ENCODE measurements at places on chromosomes 3 and 15.

- DNase-seq: no peak
These were observed 34.7 kb downstream of the HMCES start for GRCh38 chr3:129313415-129313664.

- no peak for DNase-seq
These were observed 52.5 kb upstream of the C15orf61 start for GRCh38 chr15:67468416-67468815.

DNA sequence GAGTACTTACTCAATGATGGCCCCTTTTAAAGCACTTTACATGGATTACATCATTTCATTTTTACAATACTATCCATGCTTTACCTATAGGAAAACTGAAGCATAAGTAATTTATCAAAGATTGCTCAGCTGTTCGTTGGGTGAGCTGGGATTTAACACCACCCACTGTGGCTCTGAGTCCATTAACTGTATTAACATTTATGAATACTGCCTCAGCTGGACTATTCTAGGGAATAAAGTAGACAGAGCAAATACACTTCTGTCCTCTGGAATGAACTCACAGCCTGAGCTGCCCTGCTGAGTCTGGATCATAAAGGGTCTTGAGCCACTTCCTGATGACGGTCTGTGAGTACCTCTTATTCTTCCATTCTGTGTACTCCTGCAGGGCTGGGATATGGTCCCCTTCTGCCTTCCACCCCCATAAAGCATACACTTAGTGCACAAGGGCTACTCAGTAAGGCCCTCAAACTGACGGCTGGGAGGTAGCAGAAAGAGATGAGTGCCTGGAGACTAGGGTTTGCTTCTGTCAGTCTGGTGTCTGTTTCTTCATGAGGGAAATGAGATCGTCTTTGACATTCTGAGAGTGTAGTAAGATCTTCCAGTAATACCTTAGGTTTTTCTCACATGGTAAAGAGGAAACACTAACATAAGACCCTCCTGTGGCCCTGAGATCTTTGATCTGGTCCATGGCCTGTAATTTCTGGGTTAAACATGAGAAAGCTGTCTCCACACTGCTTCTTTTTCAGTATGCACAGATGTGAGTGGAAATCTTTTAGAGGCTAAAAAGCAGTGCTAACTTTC, 12.6 kb upstream of the ST6GAL1 start:
- DNase-seq: no peak

- DNase-seq: no peak
These were observed 1346.1 kb downstream of the OTOL1 start for GRCh38 chr3:162842549-162843216.

GRCh38 chr3:14274999-14275961, 96.7 kb downstream of the LSM3 start:
- DNase-seq: no peak

DNA sequence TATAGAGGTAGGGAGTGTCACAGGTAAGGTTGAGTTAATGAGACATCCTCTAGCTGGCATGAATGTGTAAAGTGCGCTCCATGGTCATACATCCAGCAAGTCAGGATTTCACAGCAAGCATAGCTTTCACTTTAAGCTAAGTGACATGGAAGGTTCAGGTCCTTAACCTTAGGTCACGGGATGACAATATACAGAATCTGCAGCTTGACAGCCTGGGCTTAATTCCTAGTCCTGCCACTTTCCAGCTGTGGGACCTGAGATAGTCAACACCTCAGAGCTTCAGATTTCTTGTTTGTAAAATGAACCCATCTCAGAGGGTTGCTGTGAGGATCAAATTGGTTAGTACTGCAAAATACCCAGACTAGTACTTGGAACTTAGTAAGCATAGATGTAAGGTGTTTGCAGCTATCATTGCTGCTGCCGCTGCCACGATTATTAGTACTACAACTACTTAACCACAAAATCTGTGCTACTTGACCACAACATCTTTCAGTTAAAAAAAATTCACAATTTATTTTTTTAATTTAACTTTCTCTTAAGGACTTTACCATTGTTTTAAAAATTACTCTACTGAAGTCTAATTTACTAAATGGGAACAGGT, 890.1 kb upstream of the CFAP20DC start:
- no peak for DNase-seq

GRCh38 chr3:178841011-178841410, 230.6 kb downstream of the ZMAT3 start:
- no peak for DNase-seq

DNA sequence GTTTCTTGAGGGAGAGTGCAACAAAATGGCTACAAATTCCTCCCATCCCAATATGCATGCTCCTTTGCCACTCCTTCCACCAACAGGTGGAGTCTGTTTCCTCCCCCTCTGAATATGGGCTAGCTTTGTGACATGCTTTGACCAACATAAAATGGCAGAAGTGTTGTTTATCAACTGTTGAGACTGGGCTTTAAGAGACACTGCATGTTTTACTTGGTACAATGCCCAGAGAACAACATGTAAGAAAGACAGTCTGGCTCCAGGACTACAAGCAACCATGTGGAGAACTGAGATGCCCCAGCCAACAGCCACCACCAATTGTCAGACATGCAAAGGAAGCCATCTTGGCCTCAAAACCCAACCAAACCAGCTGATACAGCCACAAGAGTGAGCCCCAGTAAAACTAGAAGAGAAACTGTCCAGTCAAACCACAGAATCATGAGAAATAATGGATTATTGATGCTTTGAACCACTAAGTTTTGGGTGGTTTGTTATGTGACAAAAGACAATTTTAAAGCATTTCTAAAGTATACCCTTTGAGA, 40.5 kb downstream of the NUDT16 start:
- DNase-seq: no peak

DNA sequence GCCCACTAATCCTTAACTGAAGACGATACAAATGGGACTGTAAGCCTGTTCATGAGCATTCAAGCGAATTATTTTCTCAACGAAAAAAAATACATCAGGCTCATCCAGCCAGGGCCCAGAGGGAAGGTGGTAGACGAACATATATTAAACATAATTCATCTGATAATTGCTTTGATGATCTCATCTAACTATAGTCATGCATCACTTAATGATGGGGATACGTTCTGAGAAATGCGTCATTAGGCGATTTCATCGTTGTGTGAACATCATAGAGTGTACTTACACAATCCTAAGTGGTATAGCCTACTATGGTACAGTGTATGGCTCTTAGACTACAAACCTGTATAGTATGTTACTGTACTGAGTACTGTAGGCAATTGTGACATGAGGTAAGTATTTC, 10.0 kb upstream of the SPINK8 start:
- no peak for DNase-seq

DNA sequence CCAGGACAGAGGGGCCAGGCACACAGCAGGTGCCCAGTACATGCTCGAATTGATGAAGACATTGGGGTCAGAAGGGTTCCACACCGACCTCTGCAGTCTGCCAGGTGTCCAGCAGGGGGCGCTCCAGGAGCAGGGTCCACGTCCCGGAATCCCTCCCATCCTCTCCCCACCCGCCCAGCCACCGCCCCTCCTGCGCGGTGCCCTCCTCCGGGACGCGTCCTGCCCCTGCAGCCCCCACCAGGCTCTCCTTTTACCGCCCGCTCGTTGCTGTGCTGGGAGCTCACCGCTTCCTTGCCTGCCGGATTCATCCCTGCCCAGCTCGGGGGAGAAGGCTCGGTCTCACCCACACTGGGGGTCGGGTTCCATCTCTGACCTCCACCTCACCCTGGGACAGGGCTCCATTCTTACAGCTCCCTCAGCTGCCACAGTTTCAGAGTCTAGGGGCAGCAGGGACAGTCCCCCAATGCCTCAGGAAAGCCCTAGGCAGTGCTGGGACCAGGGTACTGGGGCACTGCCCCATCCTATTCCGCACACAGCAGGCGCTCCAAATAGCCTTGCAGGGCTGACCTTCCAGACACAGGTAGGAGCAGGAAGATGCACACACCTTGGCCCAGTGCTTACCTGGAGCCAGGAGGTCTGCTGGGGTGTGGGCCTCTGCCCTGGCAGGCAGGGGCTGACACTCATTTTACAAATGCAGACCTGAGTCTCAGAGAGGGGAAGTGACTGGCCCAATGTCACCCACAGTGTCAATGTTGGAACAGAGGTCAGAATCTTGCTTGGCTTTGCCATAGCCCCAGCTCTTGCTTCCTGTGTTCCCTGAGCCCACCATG, 31.0 kb downstream of the GRIP2 start:
- peak; percentile 26 for DNase-seq

GRCh38 chr15:76974456-76975036, 20.4 kb upstream of the PSTPIP1 start:
- DNase-seq: no peak

DNA sequence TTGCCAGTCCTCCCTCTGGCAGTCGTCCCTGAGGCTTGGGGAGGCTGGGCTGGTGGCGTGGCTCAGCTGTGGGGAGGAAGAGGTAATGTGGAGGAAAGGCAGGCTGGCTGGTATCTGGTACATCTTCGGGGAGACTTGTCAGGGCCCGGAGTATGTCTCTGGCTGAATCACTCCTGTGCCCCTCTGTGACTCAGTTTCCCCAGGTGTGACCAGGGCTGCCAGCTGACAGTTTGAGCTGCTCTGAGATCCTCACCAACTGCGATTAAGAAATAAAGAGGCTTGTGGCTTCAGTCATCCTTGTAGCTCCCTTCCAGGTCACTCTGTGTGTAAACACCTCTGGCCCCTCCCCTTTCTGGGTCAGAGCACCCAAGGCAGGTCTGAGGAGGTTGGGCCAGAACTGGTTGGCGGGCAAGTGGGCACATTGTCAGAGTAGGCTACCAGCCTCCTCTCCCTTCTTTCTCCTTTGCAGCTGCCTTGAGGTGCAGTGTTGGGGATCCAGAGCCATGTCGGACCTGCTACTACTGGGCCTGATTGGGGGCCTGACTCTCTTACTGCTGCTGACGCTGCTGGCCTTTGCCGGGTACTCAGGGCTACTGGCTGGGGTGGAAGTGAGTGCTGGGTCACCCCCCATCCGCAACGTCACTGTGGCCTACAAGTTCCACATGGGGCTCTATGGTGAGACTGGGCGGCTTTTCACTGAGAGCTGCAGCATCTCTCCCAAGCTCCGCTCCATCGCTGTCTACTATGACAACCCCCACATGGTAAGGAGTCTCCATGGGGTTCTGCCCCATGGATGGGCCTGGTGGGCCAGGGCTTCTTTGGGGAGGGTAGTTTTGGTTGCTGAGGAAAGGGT, 3.0 kb downstream of the TEX264 start:
- no peak for DNase-seq

GRCh38 chr3:47270526-47270925, 12.1 kb downstream of the KIF9 start:
- no peak for DNase-seq

DNA sequence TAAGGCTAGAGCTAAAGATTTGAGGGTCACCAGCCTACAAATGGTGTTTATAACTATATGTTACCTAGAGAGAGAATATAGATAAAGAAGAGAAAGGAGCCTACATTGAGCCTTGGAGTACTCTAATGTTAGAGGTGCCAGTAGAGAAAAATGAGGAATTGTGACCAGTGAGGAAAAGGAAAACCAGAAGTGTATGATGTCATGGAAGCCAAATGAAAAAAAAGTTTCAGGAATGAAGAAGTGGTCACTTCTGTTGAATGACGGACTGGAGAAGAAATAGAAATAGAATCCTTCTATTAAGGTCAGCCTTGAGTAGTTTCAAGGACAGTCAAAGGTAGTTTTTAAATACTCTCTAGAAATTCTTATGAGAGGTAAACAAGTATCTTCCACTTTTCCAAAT, 51.2 kb upstream of the MLF1 start:
- DNase-seq: no peak

- DNase-seq: no peak
These were observed 50.6 kb downstream of the CMTM6 start for GRCh38 chr3:32452009-32452408.

DNA sequence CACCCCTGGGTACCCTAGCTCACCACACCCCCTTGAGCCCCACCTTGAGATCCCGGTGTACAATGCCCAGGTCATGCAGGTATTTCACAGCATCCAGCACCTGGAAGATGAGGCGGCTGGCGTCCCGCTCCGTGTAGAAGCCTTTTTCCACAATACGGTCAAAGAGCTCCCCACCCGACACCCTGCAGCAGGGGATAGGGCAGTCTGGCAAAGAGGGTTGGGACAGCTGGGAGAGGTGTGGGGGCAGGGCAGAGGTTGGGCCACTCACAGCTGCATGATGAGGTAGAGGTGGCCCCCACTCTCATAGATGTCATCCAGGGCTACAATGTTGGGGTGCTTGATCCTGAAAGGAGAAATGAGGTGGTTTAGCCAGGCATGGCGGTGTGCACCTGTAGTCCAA, 6.9 kb downstream of the CAMK1 start:
- no peak for DNase-seq

GRCh38 chr3:63555767-63556166, 96.7 kb upstream of the SNTN start:
- no peak for DNase-seq

- peak; percentile 22 for DNase-seq
These were observed 293.6 kb upstream of the ICE2 start for GRCh38 chr15:60772395-60773120.

- no peak for DNase-seq
These were observed 116.7 kb downstream of the SERPINI1 start for GRCh38 chr3:167852216-167852615.

DNA sequence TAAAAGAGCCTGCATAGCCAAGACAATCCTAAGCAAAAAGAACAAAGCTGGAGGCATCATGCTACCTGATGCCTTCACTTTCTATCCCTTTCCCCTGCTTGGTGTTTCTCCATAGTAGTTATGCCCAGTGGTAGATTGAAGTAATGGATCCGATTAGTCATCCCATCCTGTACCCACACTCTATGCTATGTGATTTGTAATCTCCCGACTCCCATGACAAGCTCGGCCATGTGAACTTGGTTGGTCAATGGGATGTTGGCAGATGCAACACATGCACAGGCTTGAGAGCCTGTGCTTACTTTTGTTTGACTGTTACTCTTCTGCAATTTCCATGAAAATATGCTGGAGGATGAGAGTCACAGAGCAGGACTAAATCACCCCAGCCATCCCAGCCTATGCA, 334.9 kb upstream of the DPH6 start:
- DNase-seq: no peak

DNA sequence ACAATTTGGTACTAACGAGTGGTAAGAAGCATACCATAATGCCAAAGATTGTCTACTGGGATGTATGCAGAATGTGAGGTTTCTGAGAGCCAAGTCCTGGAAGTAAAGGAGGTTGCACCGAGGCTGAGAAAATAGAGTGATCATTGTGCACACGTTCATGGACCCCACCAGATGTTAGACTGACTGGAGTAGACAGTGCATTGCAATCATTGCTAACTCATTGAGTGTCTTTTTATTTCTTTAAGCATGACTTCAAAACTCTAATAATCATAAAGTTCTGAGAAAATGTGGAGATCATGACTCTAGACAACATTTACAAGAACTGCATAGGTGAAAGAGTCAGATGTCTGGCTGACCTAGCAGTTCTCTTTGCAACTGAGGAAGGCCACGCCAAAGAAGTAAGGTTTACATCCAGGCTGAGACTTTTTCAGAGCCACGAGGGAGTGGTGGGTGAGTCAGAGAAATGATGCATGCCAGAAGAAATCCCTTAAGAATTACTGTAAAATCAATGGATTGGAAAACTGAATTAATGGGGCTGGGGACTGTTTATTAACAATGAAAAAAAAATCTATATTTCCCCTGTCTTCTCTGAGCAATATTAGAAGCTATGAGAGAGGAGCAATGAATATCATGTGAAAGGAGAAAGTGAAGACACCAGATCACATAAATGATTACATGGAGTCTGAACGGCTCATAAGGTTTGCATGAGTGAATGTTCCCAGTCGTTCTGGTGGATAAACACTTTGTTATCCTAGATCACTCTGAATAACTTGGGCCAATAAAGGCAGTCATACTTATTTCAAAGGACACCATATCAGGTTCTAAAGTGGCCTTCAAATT, 76.0 kb upstream of the SLC25A26 start:
- DNase-seq: no peak
